IPS-NIHi11 (cell line): ENCODE measurements at places on chromosomes 13 and 19.

DNA sequence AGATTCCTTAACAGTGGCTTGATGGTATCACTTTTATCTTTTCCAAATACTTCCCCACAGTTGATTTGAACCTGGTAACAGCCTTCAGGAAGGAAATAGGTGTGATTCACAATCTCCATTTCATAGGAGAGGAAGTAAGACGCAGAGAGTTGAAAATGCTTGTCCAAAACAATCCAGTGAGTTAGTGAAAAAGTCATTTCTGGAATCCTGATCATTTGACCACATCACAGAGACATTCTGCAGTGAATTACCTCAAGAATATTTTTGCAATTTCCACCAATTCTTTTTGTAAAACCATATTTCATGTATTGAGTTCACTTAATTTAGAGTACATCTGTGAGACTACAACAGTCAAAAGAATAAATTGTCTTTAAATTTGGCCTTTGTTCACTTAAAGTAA, 292.8 kb downstream of the DCLK1 start:
- DNase-seq, result no peak

- DNase-seq, result peak; percentile 38
Observed at GRCh38 chr13:22926748-22927400, 253.9 kb upstream of the SGCG start.

DNA sequence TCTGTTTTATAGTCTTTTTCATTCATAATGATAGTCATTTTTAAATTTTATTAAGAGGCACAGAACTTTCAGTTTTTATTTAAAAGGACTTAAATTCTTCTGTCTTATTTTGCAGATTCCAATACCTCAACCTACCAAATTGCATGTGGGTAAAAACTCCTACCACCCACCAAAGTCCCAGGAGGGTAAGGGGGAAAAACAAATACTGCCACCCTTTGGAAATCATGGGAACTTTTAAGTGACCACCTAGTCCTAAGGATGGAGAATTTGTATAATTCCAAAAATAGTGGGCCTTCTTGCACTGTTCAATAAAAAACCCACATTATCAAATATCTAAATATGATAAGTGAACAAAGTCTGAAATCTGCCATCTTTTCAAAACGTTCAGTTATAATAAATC, 9.7 kb downstream of the SUPT20H start:
- peak; percentile 5 for DNase-seq

- DNase-seq, result peak; percentile 86
Observed at GRCh38 chr19:13847407-13848339, 29.3 kb upstream of the NANOS3 start.

- DNase-seq, result no peak
Observed at GRCh38 chr13:101399365-101399764, 16.9 kb downstream of the NALCN start.

DNA sequence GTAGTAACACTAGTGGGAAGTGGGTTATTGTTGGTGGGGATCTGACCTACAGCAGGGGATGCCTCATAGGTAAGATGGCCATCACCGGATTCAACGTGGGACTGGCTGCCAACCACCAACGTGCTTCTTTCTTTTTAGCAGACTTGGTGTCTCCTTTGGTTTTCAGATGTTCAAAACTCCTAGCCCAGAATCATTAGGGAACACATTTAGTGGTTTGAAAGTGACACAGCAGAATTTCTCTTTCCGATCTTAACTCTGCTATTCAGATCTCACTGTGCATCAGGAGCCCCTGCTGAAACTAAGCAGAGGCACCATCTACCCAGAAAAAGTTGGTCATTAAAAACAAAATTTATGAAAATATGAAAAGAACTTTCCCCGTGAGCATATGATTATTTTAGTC, 36.7 kb upstream of the PCDH8 start:
- no peak for DNase-seq

GRCh38 chr13:40383132-40383531, 283.3 kb downstream of the FOXO1 start:
- DNase-seq, result no peak

- DNase-seq, result no peak
Observed at GRCh38 chr13:59790626-59791025, 373.1 kb downstream of the DIAPH3 start.

DNA sequence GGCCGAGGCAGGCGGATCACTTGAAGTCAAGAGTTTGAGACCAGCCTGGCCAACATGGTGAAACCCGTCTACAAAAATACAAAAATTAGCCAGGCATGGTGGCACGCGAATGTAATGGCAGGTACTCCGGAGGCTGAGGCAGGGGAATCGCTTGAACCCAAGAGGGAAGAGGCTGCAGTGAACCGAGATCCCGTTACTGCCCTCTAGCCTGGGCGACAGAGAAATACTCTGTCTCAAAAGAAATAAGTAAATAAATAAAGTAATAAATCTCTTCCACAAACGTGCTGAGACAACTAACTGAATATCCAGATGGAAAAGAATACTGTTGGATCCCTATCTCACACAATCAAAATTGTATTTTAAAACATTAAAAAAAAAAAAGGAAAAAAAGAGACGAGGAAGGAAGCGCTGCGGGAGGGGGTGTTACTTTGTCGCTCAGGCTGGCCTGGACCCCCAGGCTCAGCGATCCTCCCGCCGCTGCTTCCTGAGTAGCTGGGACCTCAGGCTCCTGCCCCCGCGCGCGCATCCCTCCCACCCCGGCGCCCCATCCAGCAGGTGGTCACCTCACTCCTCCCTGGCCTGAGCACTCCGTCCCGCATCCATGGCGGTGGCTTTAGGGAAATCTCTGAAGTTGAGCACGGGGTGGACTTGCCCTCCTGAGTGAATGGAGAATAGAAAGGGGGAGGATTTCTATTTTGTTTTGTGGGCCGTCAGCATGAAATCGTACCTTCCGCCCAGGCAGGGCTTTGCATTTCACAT, 628 bp upstream of the ZNF813 start:
- peak; percentile 26 for DNase-seq

- no peak for DNase-seq
Observed at GRCh38 chr13:34459856-34460255, 482.2 kb upstream of the NBEA start.

DNA sequence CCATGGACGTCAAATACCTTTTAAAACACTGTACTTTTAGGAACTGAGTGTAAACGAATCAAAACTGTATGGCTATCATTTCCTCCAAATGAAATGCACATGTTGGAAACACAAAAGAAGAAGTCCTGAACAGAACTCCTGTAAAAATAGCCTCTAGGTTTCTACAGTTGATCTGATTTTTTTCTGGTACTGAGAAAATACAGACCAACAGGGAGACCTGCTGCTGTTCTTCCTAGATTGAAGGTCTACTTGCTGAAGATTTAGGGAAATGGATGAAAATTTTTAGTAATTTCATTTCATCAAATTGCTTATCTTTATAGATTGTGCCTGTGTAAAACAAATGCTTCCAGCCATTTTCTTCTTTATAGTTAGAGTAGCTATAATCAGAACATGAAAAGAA, 520.4 kb downstream of the SLITRK6 start:
- DNase-seq, result no peak

- DNase-seq, result no peak
Observed at GRCh38 chr13:49784886-49785570, 7.5 kb downstream of the KPNA3 start.

- no peak for DNase-seq
Observed at GRCh38 chr13:35733827-35734226, 257.3 kb upstream of the MAB21L1 start.

- peak; percentile 39 for DNase-seq
Observed at GRCh38 chr19:13461536-13461935, 44.7 kb downstream of the CACNA1A start.

DNA sequence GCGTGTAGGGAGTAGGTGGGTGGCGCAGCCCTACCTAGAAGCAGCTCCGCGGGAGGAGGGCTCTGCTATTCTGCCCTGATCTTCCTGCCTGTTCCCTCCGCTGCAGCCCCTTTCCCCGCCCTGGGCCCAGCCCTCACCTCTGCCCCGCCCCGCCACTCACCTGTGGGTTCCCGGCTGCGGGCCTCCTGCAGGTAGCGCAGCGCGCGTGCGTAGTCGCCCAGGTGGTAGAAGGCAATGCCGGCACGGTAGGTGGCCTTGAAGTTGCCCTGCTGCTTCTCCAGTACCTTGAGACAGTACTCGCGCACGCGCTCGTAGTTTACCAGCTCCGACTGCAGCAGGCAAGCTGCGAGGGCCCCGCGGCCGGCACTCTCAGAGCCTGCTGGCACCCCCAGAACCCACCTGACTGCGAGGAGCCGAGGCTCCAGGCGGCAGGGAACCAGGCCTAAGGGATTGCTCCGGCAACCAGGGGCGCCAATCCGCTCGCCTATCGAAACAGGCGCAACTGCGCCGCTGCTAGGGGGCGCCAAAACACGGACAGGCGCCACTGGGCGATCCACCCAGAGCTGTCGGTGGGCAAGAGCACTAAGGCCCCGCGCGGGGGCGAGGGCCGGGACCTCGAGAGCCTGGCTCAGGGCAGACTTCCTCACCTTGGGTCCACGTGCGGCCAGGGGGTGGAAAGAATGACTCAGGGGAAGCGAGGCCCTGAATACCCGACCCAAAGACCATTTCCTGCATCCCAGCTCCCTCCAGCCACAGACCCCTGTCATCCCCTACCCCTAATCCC, 965 bp downstream of the TTC9B start:
- peak; percentile 77 for DNase-seq

DNA sequence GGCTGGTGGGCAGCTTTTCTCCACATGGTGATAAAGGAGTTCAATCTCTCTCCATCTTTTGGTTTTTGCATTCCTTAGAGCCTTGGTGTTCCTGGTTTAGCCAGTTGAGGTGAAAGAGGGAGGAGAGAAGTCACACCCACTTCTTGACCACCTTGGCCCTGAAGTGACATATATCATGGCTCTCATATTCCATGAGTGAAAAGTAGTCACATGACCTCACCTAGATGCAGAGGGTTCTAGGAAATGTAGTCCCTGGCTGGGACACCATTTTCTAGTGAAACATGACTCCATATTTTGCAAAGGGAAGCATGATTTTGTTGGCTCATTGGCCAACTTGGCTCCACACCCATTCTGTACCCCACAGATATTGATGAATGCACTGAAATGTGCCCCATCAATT, 16.1 kb downstream of the ADGRE1 start:
- no peak for DNase-seq
